ENCODE measurements at places on chromosomes 5 and 9.

- no peak for DNase-seq
These were observed 19.3 kb downstream of the PGGT1B start for GRCh38 chr5:115243412-115243811.

GRCh38 chr5:60287174-60287771, 393.7 kb upstream of the PDE4D start:
- DNase-seq: no peak

DNA sequence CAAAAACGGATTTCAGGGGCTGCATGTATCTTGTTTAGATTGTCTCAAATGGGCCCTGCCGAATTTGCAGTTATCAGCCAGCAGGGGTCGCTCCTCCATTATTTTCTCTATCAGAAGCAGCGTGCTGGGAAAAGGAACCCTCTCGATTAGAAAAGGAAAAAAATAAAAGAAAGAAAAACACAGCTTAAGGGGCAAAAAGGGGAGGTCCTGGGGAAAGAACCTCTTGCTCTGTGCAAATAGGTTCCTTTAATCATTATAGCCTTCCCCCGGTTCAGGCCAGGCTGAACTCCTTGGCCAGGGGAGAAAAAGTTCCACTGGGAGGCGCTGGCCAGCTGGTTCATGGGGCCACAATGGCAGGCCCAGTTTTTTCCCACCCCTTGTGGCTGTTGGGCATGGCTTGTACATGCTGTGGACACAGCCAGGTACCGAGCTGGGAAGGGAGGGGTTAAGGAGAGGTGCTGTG, 25.0 kb upstream of the CAPSL start:
- DNase-seq: no peak

- no peak for DNase-seq
These were observed 235.1 kb downstream of the MEF2C start for GRCh38 chr5:88647901-88648300.

- DNase-seq: no peak
These were observed 38.7 kb downstream of the SPRY4 start for GRCh38 chr5:142286111-142286510.

DNA sequence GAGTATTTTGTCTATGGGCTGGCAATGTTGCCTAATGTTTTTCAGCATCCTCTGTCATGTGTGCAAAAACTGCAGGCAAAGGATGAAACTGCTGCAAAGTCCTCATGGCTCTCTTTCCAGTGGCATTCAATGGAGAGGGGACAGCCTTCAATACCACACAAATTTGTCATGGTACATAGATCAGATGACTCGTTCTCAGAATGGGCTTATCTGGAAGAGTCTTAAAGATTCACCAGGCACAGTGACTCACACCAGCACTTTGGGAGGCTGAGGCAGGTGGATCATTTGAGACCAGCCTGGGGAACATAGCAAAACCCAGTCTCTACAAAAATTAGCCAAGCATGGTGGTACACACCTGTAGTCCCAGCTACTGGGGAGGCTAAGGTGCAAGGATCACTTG, 5.3 kb downstream of the CDKN2AIPNL start:
- no peak for DNase-seq

GRCh38 chr5:139863855-139864558, 68.4 kb downstream of the PSD2 start:
- DNase-seq: no peak

DNA sequence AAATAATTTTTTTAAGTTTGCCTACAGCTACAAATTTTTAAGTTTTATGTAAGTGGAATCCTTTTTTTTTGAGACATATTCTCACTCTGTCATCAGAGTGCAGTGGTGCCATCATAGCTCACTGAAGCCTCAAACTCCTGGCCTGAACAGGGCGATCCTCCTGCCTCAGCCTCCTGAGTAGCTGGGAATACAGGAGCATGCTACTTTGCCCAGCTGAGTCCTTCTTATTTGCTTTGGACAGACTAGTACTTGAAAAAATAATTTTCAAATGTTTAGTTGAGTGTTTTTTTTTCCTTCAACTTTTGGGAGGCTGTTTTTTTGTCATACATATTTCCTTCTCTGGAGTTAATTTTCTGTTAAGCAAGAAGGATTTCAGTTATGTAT, 7.4 kb downstream of the GAPVD1 start:
- no peak for DNase-seq

- no peak for DNase-seq
These were observed 12.2 kb downstream of the TMEFF1 start for GRCh38 chr9:100485196-100485595.

- DNase-seq: no peak
These were observed 31.0 kb upstream of the PHF24 start for GRCh38 chr9:34927061-34927460.

Data from NCI-H2107 (cell line).